Kidney (tissue), 22 donors: ENCODE measurements at places on chromosomes 2 and 18. TPM values are rescaled to one million over a fixed set of nuclear protein-coding genes. Genes with fewer than 3 reads are reported as not detected.

EFHD1 gene
- polyA plus RNA-seq, result 280 TPM

DNA sequence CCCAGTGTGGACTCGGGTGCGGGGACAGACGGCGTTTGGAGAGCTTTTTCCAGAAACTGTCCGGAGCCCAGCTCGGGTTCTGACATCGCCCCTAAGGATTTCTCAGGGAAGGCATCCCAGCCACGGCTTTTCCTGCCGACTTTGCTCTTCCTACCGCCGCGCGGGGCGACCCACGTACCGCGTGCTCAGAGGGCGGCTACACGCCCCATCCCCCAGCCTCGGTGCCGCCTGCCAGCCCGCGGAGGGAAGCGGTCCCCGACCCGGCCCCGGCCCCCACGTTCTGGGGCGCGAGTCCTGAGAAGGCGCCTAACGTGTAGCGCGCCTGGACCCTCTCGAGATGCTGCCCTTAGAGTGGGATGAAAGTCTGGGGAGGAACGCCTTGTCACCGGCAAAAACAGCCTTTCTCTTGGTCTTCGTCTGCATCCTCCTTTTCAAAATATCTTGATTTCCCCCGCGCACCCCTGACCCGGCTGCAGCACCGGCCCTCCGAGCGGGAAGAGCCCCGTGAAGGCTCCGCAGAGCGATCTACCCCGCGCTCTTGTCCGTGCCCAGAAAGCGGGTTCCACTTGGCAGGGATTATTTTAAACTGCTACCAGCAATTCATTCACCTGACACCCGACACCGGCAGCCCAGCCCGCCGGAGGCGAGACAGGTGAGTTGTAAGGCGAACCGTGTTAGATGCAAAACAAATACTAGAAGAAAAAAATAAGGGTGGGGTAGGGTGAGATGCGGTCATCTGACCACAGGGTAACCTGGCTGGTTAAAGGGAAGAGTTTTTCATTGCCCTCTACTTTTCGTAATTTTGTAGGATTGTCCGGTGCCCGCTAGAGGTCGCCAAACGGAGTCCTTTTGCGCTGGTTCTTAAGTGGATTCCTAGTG, 812 bp upstream of the KCNG3 start:
- DNase-seq, result peak; percentile 94

DNA sequence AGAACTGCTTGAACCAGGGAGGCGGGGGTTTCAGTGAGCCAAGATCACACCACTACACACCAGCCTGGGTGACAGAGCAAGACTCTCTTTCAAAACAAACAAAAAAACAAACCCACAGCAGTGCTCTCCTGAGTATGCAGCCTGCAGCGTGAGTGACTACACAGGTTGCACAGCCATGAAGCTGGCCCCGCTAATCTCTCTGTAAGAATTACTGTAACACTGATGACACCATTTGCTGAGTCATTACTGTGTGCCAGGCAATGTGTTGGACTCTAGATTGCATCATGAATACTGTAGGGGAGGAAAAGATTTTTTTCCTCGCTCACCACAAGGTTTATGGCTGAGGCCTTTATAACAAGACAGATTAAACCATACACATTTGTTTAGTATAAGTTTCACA, 118.6 kb upstream of the ATP8B1 start:
- DNase-seq, result no peak

DNA sequence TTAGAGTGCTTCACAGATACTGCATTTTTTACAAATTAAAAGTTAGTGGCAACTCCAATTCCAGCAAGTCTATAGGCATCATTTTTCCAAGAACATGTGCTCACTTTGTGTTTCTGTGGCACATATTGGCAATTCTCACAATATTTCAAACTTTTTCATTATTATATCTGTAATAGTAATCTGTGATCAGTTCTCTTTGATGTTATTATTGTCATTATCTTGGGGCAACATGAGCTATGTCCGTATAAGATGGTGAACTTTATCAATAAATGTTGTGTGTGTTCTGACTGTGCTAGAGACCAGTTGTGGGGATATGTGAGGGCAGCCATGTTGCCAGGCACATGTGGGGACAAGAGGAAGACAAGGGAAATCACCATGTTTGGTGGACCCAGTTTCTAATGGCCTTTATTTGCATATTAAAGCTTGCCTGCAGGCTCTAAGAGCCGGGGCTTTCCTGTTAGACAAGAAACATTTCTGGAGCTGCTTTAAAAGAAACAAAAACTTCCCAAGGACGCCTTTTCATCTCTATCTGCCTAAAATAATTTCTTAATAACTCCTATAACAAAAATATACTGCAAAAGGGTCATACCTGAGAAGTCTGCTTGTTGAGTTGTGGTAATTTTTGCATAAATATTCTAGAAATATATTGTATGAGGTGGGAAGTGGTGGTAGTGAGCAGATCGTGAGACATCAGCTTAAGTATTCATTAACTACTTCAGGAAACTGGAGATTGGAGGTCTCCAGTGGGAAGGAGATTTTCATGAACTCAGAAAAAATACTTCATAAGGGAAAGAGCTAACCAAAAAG, 37.2 kb downstream of the KYNU start:
- DNase-seq, result no peak

- no peak for DNase-seq
Observed at GRCh38 chr2:172599947-172600346, 44.1 kb downstream of the PDK1 start.

DNA sequence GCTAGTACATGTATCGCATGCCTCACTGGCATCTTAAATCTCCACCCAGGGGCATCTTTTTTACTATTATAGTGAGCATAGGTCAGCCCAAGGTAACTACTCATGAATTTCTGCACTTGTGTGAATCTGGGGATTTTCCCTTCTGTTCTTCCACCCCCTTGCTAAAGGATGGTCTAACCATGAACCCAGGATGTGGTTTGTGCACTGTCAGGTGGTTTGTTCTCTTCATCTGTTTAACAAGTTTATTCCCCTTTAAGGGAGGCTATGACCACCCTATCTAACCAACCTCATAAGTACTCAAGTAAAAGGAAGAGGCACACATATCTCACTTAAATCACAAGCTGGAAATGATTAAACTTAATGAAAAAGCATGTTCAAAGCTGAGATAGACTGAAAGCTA, 243.0 kb downstream of the RPRM start:
- no peak for DNase-seq

IL36B gene
- not detected for polyA plus RNA-seq

- DNase-seq, result no peak
Observed at GRCh38 chr18:46668135-46668534, 11.1 kb upstream of the LOXHD1 start.

DNA sequence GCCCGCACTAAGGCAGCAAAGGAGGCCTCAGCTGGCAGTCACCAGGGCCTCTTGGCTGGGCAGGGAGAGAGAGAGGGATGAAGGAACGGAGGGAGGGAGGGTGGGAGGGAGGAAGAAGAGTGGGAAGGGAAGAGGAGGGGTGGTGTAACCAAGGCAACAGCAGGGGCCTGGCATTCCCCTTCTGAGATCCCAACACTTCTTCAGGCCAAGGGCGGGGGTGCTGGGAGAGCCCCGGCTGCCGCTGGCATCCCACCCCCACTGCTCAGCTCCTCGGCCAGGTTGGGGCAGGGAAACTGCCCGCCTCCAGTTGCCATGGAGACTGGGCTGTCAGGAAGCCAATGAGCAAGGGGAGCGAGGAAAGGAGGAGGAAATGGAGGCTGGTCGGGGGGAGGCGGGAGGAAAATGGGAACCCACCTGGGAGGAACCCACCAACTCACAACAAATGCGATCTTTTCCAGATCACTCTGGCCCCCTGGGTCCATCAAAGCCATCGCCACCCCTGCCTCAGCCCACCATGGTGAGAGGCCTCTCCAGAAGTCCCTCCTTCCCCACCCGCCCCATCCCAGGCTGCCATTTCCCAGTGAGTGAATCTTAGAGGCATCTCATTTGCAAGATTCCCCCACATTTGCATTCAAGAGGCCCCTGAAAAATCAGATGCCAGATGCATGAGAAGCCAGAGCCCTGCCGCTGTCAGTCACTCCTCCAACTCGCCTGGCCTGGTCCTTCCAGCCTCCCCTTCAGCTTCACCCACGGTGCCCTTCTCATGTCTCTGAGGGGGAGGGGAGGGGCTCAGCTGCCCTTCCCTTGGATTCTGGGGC, 12.4 kb downstream of the SH2D6 start:
- peak; percentile 82 for DNase-seq

RMND5A gene
- 13.9 TPM for polyA plus RNA-seq

GRCh38 chr2:52477166-52477565, 1290.4 kb upstream of the CHAC2 start:
- DNase-seq, result no peak

COL3A1 gene
- polyA plus RNA-seq, result 32.2 TPM

GRCh38 chr2:53769318-53769945, 1.8 kb downstream of the CHAC2 start:
- DNase-seq, result no peak

NAT8 gene
- 1,820 TPM for polyA plus RNA-seq

- DNase-seq, result no peak
Observed at GRCh38 chr2:160868891-160869290, 291.3 kb upstream of the TANK start.

DNA sequence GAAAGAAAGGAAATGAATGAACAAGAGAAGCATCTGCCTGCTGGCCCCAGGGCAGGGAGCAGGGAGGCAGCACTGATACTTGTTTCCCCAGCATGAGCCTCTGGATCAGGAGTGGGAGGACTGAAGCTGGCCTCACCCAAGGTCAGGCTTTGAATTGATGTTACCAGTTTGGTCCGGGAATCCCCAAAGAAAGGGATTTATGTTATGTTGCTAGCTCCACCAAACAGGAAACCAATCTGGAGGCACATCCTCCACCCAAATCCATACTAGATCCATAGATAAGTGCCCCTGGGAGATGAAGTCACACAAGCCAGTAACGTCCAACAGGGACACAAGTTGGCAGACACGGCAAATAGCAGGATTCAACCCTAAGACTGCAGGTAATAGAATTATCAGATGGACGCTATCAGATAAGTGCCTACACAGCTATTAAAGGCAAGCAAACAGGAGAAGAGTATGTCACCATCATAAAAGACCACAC, 85.9 kb downstream of the MTCL1 start:
- DNase-seq, result no peak

DNA sequence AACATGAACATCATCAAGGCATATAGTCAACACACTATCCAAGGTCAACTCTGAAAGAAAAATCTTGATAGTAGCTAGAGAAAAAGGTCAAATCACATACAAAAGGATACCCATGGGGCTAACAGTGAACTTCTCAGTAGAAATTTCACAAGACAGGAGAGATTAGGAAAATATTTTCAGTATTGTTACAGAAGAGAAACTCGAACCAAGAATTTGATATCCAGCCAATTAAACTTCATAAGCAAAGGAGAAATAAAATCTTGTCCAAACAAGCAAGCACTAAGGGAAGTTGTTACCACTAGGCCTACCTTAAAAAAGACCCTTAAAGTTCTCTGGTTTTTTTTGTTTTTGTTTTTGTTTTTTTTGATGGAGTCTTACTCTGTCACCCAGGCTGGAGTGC, 242.5 kb downstream of the EXOC6B start:
- no peak for DNase-seq

GRCh38 chr2:68709421-68709911, 25.1 kb upstream of the ARHGAP25 start:
- no peak for DNase-seq

- DNase-seq, result no peak
Observed at GRCh38 chr2:667332-667999, 9.7 kb downstream of the TMEM18 start.

DNA sequence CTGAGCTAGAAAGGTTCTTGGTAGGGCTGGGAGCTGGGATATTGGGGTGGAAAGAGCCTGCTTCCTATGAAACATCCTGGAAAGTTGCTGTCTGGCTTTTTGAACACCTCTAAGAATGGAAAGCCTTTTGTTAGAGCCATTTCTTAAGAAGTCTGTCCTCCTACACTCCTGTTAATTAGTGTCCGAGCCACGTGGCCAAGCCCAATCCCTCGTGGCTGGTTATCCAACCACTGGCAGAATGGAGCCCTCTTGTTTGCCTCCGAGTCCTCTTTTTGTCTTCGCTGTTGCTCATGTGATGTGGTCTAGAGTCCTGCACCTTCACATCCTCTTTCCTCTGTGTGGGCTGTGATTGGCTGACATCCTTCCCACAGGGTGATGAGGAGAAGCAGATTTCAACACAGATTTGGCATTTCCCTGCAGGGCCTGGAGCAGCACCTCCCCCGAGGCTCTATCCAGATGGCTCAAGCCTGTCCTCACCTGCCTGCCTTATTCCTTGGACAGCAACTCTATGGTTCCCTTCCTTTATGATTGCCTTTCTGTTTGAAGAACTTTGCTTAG, 8.2 kb upstream of the TOGARAM2 start:
- no peak for DNase-seq

PAPOLG gene
- polyA plus RNA-seq, result 3.0 TPM

- DNase-seq, result no peak
Observed at GRCh38 chr2:8224347-8225190, 457.3 kb upstream of the ID2 start.

DNA sequence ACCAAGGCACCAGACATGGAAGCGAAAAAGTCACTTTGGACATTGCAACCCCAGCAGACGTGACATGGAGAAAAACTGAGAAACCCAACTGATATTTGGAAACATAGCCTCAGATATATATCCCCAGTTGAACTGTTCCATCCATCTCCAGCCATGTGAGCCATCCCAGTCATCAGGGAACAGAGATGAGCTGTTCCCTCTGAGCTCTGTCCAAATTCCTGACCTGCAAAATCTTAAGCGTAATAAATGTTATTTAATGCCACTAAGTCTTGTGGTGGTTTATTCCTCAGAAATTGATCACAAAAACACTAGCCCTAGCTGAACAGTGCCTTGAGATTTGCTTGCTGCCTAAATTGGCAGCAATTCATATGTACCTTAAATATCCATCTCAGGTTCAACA, 182.8 kb downstream of the NRP2 start:
- DNase-seq, result no peak

DNA sequence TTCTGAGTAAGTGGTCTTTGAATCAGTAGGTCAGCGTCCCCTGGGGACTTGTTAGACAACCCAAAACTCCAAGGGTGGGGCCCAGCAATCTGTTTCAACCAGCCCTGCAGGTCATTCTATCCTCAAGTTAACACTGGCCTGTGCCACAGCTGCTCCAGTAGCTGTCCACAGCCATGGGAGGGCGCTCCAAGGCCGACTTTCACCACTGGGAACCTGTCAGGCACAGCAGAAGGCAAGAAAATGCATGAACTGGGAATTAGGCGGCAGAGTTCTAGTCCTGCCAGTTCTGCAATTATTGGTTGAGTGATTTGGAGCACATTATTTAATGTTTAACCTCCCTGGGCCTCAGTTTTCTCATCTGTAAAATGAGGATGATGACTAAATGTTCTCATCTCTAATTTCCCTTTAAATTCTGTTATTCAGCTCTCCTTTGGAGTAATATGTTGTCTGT, 17.4 kb upstream of the MRPL33 start:
- peak; percentile 83 for DNase-seq

PLCL1 gene
- 13.6 TPM for polyA plus RNA-seq

DNA sequence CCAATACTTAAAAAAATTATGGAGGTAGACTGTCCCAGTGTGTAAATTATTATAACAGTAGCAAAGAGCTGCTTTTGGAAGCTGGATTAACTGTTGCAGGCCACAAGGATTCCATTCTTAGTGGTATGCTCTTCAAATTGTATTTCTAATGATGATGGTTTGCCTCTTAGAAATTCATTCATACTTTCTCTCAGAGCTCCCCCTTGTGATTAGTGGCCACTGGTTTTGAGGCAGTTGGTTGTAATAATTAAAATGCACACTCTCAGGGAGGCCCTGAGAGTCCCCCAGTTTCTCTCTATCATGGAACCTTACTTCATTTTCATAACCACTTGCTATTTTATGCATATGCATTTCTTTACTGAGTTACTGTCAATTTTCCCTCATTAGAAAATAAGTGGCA, 122.5 kb downstream of the PLA2R1 start:
- no peak for DNase-seq
